Stimulated activated naive CD4-positive, alpha-beta T cell (primary cell): ENCODE measurements at places on chromosomes 6 and 20.

DNA sequence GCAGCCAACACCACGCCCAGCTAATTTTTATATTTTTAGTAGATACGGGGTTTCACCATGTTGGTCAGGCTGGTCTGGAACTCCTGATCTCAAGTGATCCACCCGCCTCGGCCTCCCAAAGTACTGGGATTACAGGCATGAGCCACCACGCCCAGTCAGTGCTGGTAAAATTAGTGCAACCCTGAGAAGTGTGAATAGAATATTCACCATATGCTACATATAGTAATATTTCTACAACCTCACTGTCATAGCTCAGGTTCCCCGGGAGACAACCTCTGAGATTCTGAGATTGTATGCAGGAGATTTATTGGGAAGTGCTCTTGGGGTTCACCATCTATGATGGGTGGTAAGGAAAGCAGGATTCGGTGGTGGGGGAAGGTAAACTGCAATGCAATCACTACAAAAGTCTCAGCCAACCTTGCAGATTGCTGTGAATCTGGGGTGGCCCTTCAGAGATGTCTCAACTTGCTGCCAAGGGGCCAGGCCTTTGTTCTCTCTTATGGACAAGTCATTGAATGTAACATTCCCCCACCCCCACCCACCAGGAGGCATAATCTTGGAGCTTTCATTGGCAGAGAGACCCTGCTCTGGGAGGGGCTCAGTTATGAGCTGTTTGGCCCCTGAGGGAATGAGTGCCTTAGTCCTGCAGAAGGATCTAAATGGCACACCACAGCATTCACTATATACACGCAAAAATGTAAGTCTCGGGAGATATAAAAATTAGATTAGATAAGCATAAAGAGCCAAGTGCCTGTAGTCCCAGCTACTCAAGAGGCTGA lies 34.0 kb upstream of the SEC63 start:
- no peak for DNase-seq

DNA sequence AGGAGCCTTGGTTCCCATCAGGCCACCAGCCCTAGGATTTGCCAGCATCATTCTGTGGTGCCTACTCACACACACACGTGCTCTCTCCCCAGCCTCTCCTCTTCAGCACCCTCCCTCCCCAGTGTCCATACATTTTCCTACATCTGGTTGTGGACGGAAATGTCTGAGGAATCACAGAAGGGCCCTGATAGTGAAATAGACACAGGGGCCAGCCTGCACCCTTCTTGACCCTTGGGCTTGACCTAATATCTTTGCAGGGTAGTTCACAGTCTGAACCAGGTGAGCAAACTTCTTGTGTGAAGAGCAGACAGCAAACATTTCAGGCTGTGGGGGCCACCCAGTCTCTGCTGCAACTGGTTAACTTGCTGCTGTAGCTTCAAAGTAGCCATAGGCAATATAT lies 108.5 kb upstream of the NXT1 start:
- DNase-seq = no peak

DNA sequence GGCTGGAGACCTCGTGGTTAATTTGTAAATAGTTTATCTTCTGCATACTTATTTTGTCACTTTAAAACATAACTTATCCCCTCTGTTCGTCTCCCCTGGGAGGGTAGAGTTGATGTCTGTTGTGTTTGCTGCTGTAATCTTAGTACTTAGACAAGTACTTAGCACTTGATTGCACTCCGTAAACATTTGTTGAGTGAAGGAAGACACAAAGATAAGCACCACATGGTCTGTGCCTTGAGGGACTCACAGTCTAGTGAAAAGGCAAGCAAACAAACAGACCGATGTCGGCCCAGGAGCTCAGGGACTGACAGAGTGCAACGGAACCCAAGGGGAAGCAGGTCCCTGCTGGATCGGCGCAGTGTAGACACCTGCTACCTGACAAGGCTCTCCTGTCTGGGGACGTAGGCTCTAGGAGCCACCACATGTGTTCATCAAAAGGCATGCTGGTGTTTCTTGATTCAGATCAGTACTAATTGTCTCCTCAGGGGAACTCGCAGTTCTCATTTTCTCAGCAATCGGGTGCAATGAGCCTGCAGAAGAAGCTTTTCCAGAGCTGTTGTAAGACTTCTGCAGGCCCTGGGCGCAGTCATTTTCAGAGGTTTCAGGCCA lies 31.4 kb downstream of the EDN3 start:
- no peak for DNase-seq

DNA sequence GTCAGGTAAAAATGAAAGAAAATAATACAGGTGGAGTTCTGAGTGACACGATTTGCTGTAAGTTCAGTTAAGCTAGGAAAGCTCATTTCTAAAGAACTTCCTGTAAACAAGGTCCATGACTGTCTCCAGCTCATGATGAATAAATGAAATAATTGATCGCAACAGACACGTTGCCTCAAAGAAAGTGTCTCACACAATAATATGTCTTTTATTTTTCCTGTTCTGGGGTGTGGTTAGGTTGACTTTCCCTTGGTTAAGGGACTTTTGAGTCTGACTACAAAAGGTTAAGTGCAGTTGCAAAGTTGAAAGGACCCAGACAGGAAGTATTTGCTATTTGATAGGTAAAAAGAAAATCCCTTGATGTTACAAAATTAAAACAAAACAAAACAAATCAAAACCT lies 304.2 kb upstream of the PRDM1 start:
- peak; percentile 69 for DNase-seq

GRCh38 chr20:48789781-48790472 lies 37.9 kb downstream of the PREX1 start:
- DNase-seq = no peak

- DNase-seq = no peak
These were observed 254.4 kb downstream of the KCNQ5 start for GRCh38 chr6:72876256-72876655.

DNA sequence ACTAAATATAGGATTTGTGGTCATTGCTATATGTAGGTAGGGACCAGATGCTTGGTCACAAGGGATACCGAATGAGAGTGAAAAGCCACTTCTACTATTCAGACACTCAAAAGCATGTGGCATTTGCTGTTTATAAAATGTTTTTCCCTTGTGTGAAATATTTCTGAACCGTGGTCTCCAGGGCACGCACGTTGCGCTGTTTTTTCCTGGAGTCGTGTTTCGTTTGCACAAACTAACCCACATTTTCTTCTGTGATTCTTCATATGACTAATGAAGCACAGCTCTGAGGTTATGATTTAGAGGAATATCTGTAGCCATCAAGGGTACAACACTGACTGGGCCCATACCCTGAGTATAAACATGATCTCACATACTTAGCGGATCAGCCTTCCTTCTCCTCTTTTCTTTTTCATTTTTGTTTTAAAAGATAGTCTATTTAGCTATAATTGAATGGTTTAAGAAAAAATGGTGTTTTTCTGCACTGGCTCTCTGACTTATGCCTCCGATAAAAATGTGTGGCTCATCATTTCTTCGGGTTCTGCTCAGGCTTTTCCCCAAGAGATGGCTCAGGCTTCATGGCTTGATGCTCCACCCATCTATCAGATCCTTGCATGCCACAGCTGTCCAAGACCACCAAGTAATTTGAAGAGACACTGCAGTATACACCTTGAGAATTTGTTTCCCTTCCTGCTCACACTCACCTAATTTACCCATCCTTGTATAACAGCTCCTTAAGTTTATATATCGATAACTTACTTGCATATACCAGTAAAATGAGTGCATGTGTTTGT lies 59.9 kb upstream of the HBS1L start:
- DNase-seq = no peak

DNA sequence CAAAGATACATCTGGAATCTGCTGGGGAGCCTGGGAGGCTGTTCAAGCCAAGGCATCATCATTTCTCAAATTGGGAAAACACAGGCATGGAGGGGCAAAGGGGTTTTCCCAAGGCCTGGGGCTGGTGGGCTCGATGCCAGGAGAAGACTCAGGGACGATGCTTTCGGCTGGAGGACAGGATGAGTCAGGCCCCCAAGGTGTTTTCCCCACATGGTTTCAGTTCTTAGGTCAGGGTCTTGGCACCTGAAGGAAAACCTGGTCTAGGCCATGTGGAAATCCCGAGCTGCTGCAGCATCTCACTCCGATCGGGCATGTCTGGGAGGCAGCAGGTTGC lies 348.1 kb downstream of the CDC5L start:
- no peak for DNase-seq

GRCh38 chr20:47202733-47203667 lies 153.5 kb downstream of the ZMYND8 start:
- DNase-seq = no peak

GRCh38 chr20:11675920-11676629 lies 241.6 kb upstream of the BTBD3 start:
- DNase-seq = no peak

DNA sequence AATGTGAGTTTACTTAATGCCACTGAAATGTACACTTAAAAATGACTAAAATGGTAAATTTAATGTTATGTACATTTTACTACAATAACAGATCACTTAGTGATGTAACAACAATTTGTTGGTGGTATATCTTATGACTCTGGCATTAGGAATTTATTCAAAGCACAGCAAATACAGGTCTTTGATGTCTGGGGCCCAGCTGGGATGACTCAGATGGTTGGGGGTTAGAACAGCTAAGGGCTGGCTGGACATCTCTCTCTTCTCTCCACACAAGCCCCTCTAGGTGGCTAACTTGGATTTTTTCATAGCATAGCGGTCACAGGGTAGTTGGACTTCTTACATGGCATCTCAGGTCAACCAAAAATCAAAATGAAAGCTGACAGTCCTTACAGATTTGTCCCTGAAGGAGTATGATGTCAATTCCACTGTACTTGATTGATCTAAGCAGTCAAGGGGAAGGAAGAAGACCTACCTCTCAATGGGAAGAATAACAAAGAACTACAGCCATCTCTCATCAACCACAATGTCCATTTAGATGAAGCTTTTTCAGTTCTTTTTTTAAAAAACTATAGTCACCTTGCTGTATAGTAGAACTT lies 37.5 kb upstream of the LCA5 start:
- no peak for DNase-seq

DNA sequence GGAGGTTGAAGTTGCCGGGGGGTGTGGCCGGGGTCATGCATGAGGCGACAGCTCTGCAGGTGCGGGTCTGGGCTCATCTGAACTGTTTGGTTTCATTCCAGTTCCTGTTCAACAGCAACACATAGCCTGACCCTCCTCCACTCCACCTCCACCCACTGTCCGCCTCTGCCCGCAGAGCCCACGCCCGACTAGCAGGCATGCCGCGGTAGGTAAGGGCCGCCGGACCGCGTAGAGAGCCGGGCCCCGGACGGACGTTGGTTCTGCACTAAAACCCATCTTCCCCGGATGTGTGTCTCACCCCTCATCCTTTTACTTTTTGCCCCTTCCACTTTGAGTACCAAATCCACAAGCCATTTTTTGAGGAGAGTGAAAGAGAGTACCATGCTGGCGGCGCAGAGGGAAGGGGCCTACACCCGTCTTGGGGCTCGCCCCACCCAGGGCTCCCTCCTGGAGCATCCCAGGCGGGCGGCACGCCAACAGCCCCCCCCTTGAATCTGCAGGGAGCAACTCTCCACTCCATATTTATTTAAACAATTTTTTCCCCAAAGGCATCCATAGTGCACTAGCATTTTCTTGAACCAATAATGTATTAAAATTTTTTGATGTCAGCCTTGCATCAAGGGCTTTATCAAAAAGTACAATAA lies 72.5 kb downstream of the PTPN1 start:
- DNase-seq = no peak

- no peak for DNase-seq
These were observed 74.0 kb downstream of the HAO1 start for GRCh38 chr20:7866285-7866684.

GRCh38 chr6:131628726-131629125 lies 684 bp upstream of the MED23 start:
- DNase-seq = peak; percentile 4

- DNase-seq = no peak
These were observed 60.7 kb upstream of the LAMA2 start for GRCh38 chr6:128822271-128822670.

GRCh38 chr6:167533851-167534250 lies 209.0 kb downstream of the TTLL2 start:
- no peak for DNase-seq

DNA sequence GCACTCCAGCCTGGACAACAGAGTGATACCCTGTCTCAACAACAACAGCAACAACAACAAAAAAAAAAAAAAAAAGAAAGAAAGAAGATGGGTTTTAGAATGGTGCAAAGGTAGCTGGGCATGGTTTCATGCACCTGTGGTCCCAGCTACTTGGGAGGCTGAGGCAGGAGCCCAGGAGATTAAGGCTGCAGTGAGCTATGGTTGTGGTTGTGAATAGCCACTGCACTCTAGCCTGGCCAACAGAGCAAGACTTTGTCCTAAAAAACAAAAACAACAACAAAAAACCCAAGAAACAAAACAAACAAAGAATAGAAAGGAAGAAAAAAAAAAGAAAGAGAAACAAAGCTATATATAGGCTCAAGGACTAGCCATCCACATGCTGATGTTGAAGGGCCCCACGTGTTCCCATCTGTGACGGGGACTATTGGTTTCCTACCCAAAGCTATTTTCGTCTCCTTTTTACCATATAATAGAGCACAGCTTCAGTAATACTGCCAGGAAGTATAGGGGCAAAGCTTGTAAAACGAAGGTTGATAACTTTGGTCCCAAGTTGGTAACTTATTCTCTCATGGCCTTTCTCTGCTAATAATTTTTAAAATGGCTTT lies 7.9 kb upstream of the EEF1E1 start:
- DNase-seq = no peak

- DNase-seq = no peak
These were observed 28.5 kb upstream of the ADGRF4 start for GRCh38 chr6:47669684-47670513.

DNA sequence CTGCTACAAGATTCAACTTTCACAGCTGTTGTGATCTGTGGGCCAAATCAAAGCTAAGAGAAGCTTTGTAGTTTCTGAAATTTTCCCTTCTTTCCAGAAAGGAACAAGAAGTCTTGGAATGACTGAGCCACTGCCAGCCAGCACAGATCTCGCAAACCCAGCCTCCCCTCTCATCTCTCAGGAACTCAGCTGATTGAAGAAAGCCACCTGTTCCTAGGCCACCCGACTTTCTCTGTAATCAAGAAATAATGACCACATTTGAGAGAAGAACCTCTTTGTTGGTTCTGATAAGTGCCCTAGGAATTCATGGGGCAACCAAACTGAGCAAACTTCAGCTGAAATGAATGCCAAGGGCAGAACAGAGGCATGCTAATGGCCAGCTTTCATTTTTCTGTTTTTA lies 61.7 kb downstream of the HDGFL1 start:
- no peak for DNase-seq

GRCh38 chr20:32513031-32513866 lies 71.9 kb downstream of the NOL4L start:
- DNase-seq = no peak

GRCh38 chr6:162882801-162883481 lies 155.2 kb downstream of the PACRG start:
- DNase-seq = no peak

- DNase-seq = no peak
These were observed 190.4 kb upstream of the ARG1 start for GRCh38 chr6:131382631-131383030.
